ENCODE measurements at places on chromosomes 3 and 15.
A peak's percentile ranks its signal among the peaks of the same experiment; 100 is the strongest.

- DNase-seq = no peak
These were observed 9.9 kb upstream of the BRPF1 start for GRCh38 chr3:9721700-9722060.

DNA sequence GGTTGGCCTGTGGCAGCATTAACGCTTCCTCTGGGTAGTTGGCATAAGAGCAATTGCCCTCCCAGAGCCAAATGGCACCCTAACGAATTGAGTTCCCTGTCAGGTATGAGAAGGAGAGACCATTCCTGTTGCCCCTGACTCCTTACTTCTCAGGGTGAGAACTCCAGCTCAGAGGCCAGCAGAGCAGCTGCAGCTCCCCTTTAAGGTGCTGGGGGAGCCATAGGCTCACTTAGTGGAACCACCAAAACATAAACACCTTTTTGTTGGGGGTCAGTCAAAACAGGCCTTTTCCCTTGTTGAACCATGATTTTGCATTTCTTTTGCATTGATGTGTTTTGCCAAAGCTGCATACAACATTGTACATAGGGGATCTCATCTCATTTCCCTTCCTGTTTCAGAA, 28.1 kb upstream of the LHFPL4 start:
- DNase-seq = no peak

- DNase-seq = no peak
These were observed 72.3 kb downstream of the ITGB5 start for GRCh38 chr3:124814620-124815421.

DNA sequence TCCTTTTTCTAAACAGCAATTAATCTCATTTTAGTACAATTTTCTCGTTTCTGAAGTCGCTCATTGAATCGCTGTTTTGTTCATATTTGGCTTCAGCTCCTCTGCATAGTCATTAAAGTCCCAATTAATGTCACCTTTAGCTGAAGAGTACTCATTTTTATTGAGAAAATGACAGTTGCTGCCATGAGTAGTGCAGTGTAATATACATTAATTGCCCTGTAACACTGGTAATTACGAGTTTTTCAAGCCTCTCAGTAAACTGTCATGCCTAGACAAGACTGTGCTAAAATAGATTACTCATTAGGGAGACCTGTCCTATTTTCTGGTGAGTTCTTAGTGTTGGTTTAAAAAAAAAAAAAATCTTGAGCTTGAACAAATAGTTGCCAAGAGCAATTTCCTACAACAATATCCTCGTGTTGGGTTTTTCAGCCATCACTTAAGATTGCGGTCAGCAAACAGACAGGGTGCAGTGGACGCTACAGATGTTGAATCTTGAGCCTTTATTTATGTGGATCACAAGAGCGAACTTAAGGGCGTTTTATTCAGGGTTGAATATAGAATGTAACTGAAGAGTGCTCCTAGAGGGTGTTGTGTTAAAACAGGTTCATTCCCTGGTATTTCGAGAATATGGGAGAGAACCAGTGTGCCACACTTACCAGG, 176.0 kb downstream of the CDIN1 start:
- DNase-seq = no peak

DNA sequence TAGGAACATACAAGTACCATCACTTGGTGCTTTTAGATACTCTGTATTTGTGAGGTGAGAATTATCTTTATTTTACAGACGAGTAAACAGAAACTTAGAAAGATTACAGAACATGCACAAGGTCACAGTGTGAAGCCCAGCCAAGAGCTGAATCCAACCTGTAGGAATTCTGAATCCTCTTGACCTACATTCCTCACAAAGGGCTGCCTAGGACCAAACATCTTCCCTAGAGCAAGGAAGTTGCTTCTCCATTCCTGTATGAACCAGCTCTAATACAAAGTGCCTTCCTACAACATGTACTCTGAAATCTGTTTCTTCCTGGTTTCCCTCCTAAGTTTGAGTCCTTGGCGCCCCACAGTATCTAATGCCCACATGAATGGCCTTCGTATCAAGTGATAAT, 2.9 kb downstream of the HDGFL3 start:
- DNase-seq = peak; percentile 15

DNA sequence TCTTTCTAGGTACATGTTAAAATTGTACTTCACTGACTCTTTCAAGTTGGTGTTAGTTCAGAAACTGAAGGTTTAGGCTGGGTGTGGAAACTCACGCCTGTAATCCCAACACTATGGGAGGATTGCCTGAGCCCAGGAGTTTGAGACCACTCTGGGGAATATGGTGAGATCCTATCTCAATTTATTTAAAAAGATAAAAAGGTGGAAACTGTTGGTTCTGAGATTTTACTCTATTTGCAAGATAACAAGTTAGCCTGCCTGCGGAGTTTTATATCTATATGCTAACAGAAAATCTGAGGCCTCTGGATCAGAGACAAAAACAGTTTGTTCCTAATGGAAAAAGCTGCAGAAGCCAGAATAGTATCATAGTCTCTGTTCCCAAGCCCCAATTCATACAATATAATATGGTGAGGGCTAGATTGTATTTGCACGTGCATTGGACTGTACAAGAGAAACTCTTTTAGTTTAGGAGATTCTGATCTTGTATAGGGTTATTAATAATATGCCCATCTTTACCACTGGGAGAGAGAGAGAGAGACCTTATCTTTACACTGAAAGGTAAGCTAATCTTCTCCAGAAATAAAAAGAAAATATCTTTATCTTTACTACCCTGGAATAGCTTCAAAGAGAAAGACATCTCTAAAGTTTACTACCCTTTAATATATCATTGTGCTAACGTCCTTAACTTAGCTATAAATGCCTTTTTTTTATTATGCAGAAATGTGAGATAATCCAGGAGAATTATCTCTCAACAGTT, 1267.6 kb downstream of the OTOL1 start:
- DNase-seq = no peak

DNA sequence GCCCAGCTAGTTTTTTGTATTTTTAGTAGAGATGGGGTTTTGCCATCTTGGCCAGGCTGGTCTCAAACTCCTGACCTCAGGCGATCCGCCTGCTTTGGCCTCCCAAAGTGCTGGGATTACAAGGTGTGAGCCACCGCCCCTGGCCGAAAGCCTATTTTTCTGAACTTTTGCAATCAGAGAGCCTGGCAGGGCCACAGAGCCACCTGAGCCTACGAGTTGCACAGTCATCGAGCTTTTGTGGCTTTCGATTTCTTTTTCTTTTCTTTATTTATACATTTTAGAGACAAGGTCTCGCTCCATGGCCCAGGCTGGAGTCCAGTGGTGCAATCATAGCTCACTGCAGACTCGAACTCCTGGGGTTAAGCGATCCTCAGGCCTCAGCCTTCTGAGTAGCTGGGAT, 140.4 kb downstream of the NSMCE3 start:
- no peak for DNase-seq

DNA sequence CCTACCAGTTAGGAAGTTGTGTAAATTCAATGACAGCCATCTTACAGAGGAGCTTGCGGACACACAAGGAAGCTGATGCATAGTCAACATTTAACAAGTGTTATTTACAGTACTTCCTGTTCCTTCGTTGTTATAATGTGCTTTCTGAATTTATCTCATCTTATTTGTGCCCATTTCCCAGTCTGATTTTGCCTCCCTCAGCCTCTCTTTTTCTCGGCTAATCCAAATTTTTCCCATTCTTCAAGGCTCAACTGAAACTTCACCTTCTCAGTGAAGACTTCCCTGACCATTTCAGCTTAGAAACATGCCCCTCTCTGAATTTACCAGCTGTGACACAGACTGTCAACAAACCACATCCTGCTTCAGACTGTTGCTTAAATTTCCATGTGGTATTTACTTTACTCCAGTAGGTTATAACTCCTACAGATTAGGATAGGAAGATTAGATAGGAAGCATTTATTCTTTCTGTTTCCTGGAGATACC, 55.7 kb upstream of the CP start:
- DNase-seq = no peak

DNA sequence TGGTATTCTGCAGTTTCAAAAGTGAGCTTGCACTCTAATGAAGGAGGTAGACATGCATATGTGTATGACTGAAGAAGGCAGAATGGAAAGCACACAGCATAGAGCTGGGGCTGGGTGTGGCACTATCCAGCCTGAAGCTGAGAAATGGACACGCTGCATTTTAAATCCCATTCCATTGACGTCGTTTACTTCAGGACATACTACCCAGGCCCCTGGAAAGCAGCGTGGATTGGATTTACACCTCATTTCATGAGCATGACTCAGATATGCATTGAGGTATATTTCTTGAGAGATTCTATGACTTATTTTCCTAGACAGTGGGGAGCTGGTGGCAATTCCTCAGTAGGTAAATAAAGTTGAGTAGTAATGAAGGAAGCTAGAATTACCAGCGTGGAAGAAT, 101.4 kb downstream of the ABI3BP start:
- DNase-seq = no peak

GRCh38 chr3:149545049-149545448, 70.6 kb downstream of the TM4SF4 start:
- DNase-seq = no peak

DNA sequence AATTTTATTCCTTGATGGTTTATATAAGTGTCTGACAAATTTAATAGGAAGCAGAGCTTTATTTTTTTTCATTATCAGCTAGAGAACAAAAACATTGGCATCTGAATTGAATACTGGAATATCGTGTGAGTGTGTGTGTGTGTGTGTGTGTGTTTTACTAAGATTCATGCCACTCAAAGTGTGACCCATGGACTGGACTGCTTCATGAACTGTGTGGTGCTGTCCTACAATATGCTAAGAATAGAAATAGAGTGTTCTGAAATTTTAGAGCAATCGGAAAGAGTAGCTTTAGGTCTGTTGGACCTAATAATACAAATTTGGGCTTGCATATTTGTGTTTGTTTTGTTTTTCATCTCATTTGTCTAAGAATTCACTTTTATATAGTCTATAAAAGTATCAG, 89.6 kb downstream of the MITF start:
- no peak for DNase-seq

- DNase-seq = no peak
These were observed 39.5 kb downstream of the ISL2 start for GRCh38 chr15:76376029-76376428.

GRCh38 chr3:179000659-179001058, 71.0 kb downstream of the ZMAT3 start:
- DNase-seq = no peak

GRCh38 chr15:31214864-31215489, 111.7 kb upstream of the KLF13 start:
- no peak for DNase-seq

- no peak for DNase-seq
These were observed 5.3 kb upstream of the TRAK1 start for GRCh38 chr3:42085641-42086376.

GRCh38 chr3:119628390-119628789, 30.7 kb downstream of the PLA1A start:
- DNase-seq = no peak

DNA sequence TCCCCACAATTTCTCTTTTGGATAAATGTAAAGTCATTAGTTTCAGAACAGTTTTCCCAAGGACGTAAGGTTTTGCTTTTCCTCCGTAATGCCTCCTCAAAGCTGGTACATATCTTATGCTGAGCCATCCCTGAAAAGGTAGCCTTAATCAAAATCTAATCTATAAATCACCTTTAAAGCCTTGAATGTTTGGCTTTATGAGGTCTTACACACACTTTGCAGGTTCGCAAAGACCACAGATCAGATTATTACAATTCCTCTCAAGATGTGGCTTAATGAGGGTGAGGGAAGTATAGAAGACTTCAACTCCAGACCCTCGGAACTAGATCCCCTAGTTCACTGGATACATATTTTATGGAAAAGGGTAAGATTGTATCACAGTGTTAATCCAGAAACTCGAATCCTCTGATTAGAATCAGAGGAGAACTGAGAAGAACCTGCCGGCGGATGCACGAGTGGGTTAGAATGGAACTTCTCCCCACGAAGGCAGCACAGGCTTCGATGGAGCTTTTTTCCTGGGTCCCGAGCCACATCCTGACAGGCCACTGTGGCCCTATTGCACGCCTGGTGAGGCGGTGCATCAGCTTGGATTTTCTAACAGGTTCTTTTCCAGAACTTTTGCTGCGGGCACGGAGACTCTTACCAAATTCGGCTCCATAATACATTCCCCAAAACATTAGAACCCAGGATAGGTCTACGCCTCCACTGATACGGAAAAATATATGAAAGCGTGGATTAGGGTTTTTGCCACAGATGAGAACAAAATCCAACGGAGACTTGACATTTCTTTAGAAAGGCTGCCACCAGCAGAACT, 1.2 kb downstream of the CTXND1 start:
- DNase-seq = no peak

GRCh38 chr3:1495466-1495865, 402.6 kb downstream of the CNTN6 start:
- no peak for DNase-seq

GRCh38 chr3:4914464-4914863, 64.8 kb upstream of the BHLHE40 start:
- DNase-seq = no peak

- no peak for DNase-seq
These were observed 18.2 kb upstream of the FHIT start for GRCh38 chr3:61269435-61269834.

- DNase-seq = peak; percentile 49
These were observed 2.8 kb downstream of the SQOR start for GRCh38 chr15:45637552-45638033.

- DNase-seq = no peak
These were observed 31.7 kb downstream of the ECT2 start for GRCh38 chr3:172782235-172782634.

GRCh38 chr15:43186003-43186353, 775 bp downstream of the CCNDBP1 start:
- peak; percentile 57 for DNase-seq

GRCh38 chr3:146157325-146158060, 3.5 kb downstream of the PLOD2 start:
- no peak for DNase-seq

DNA sequence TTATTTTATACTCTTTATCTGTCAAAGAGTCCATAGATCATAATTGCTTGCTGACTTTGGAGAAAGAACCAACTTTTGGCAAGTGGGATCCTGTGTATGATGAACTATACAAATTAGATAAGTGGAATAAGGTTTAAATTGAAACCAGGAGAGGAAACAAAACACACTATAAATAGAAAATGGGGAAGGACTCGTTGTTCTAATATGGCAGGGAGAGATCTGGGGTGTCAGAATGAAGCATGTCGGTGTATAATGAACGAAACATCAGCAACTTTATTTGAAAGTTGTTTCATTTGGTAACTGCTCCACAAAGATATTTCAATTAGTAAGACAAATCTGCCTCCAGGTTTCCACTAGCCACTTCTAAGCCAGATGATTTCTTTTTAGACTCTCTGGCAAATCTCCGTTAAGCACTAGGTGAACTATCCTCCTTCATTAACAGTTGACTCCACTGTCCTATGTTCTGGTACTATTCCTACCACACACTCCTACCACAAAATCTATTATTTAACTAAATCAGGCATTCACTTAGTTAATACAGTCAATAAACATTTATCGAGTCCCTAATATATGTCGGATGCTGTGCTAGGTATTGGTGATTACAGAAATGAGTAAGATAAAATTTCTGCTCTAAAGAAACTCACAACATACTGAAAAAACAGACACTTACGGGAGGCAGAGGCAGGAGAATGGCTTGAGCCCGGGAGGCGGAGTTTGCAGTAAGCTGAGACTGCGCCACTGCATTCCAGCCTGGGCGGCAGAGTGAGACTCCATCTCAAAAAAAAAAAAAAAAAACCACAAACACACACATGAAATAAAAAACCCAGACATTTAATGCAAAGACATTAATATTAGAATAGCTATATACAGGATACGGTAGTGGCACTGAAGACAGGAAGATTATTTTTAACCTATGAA, 20.1 kb downstream of the SLC15A2 start:
- DNase-seq = no peak

- DNase-seq = no peak
These were observed 21.0 kb downstream of the LIPC start for GRCh38 chr15:58452775-58453174.
